DND-41 (cell line): ENCODE measurements at places on chromosomes 4 and X.

- H3K27me3 ChIP-seq = no peaks in the 10 kb centered on the region
- H3K4me3 ChIP-seq = no peak overlapping the region
- no peak overlapping the region for H3K27ac ChIP-seq
- no peak for DNase-seq
- H3K4me1 ChIP-seq = no peaks in the 10 kb centered on the region
Measured at GRCh38 chr4:185833055-185833598, 21.1 kb upstream of the SORBS2 start.

DNA sequence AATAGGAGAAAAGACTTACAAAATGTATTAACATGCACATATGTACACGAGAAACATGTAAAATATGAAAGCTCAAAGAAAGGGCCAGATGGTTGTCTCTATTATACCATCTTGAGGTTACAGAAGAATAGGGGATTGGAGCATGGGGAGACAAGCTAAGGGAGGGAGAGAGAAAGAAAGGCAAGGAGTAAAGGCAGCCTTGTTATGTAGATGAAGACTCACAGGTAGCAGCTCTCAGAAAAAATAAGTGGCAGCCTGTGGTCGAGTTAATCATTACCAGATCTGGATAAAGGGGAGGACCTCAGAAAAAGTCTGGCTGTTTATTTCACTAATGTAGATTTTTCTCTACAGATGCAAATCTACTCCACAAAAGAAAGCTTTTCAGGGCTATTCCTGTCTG is 26.6 kb upstream of the PPP1R2C start:
- H3K27me3 ChIP-seq = no peaks in the 10 kb centered on the region
- no peaks in the 10 kb centered on the region for H3K36me3 ChIP-seq
- no peak overlapping the region for H3K4me3 ChIP-seq
- H3K27ac ChIP-seq = no peak overlapping the region
- no peak for DNase-seq

DNA sequence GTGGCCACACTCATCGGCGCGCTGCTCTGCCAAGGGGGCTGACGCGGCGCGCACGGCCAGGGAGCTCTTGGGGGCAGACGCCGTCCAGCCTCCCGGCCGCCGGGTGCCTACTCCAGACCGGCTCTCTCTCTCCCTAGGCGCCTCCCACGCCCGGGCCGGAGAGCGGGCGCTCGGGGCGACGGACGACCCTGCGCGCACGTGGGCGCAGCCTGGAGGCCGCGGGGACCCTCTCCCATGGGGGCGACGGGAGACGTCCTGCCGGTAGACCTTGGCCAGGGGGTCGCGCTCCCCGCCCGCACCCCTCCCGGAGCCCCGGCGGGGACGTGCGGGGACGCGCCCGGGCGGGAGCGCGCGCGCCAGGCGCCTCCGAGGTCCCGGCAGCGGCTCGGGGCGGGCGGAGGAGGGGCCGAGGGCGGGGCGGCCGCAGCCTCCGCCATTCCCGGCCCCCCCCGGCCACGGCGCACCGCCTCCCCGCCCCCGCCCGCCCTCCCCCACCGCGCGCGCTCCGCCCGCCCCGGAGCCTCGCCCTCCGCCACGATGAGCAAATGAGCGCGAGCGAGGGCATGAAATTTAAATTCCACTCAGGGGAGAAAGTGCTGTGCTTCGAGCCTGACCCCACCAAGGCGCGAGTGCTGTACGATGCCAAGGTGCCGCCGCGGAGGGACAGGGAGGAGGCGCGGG is at the start of gene MSL3:
MSL3 (plus strand) TSS at position 519 of the 681 bp plus-strand sequence; CDS start at position 546, 27 bp downstream.
- H3K27me3 ChIP-seq = peaks cover 8% of the 10 kb centered on the region
- no peak for DNase-seq
- H3K4me1 ChIP-seq = peaks cover 17% of the 10 kb centered on the region
- peak within 1 kb of the TSS; percentile 55 for H3K4me3 ChIP-seq
- peak within 1 kb of the TSS; percentile 72 for H3K27ac ChIP-seq

- H3K4me3 ChIP-seq = no peak within 1 kb of the TSS
- DNase-seq = no peak
- no peak within 1 kb of the TSS for H3K27ac ChIP-seq
Measured at GRCh38 chrX:153780678-153781427, at the start of gene SRPK3. TSS of gene SRPK3 (plus strand) at chrX:153781041. CDS start at chrX:153781087, 46 bp downstream.

DNA sequence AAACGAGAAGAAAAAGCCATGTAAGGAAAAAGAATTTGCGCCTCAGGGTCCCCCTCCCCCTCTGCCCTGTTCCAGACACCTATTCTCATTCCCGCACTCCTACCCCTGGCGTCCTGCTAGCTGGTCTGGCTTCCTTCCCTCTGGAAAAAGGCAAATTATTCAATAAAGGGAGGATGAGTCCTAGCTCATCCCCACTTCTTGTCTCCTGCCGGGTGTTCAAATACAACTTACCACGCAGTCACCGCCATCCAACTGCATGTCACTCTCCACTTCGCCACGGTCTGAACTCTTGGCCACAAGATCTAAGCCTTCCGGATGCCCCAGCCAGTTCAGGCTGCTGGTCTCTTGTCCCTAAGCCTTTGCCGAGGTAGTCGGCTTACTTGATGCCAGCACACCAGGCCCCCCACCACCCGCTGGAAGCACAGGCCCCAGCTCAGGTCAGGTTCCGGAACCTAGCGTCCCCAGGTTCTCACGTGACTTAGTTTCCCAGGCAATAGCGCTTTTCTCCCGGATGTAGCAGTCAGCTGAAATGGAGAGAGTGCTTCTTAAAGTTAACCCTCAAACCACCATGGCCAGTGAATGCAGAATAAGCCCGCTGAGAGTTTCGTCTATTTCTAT is 209.6 kb upstream of the SPIN4 start:
- peak overlapping the region; percentile 85 for H3K4me3 ChIP-seq
- no peaks in the 10 kb centered on the region for H3K36me3 ChIP-seq
- peaks cover 23% of the 10 kb centered on the region; the same call in 1 of the 2 replicates for H3K4me1 ChIP-seq

DNA sequence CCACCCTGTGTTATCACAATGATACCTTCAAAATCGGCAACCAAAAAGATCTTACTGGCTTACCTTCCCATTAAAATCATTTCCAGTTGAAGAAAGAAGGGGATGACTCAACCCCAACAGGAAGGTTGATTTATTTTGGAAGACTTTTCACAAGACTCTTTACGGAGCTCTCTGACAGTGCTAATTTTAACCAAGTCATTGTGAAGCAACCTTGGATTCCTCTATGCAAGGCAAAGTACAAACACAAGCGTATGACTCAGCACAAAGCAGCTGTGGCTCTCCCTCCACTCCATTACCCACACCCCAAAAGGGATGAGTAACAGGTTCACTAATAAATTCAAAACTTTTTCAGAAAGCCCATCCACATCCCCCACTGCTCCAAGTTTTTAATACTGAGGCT is 213.8 kb upstream of the FGF13 start:
- H3K36me3 ChIP-seq = no peaks in the 10 kb centered on the region
- no peak for DNase-seq
- no peaks in the 10 kb centered on the region for H3K27me3 ChIP-seq
- H3K27ac ChIP-seq = no peak overlapping the region
- no peak overlapping the region for H3K4me3 ChIP-seq

DNA sequence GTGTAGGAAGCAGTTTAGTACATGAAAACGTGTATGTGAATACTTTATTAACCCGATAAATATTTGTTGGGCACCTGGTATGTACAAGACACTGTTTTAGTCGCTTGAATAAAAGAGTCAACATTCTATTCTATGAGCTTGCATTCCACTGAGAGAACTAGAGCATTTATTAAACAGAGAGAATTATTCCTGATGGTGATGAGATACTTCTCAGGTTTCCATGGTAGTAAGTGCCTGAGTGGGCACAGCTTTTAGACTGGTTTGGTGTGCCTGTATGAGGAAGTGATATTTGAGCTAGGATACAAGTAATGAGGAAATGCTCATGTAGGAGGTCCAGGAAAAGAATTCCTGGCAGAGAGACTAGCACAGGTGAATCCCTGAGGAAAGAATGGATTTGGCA is 94.2 kb downstream of the ATP10D start:
- no peak overlapping the region for H3K4me3 ChIP-seq
- peaks cover 80% of the 10 kb centered on the region for H3K36me3 ChIP-seq
- no peaks in the 10 kb centered on the region for H3K27me3 ChIP-seq
- no peak for DNase-seq
- H3K4me1 ChIP-seq = no peaks in the 10 kb centered on the region

- H3K27me3 ChIP-seq = no peaks in the 10 kb centered on the region
- peaks cover 19% of the 10 kb centered on the region for H3K4me1 ChIP-seq
- peaks cover 12% of the 10 kb centered on the region; the same call in 1 of the 2 replicates for H3K36me3 ChIP-seq
- DNase-seq = no peak
- no peak overlapping the region for H3K4me3 ChIP-seq
Measured at GRCh38 chr4:133149932-133150471, 908 bp downstream of the PCDH10 start.

GRCh38 chrX:128365492-128365891 is 313.3 kb upstream of the ACTRT1 start:
- no peaks in the 10 kb centered on the region for H3K36me3 ChIP-seq
- DNase-seq = no peak
- H3K27ac ChIP-seq = no peak overlapping the region
- no peaks in the 10 kb centered on the region for H3K4me1 ChIP-seq
- H3K4me3 ChIP-seq = no peak overlapping the region

- DNase-seq = no peak
- H3K4me1 ChIP-seq = no peaks in the 10 kb centered on the region
- no peaks in the 10 kb centered on the region for H3K36me3 ChIP-seq
- H3K4me3 ChIP-seq = no peak overlapping the region
- no peak overlapping the region for H3K27ac ChIP-seq
Measured at GRCh38 chr4:138190452-138190858, 51.7 kb downstream of the SLC7A11 start.

DNA sequence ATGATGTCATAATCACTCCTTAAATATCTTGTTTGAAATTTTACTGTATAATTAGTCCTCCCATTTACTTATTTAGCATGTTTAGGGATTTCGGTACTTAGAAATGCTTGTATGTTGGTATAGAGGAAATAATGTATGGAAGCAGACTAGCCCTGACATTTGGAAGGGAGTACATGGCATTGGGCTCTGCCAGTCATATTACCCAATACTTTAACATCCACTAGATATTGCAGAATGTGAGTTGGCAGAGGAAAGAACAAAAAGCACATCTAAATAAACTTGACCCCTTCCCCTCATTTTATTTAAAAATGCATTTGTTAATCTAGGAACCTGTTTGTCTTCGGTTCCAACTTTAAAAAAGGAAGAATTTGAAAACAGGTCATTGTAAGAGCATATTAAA is 77.8 kb downstream of the RS1 start:
- no peaks in the 10 kb centered on the region for H3K36me3 ChIP-seq
- no peak overlapping the region for H3K4me3 ChIP-seq
- no peaks in the 10 kb centered on the region for H3K27me3 ChIP-seq

DNA sequence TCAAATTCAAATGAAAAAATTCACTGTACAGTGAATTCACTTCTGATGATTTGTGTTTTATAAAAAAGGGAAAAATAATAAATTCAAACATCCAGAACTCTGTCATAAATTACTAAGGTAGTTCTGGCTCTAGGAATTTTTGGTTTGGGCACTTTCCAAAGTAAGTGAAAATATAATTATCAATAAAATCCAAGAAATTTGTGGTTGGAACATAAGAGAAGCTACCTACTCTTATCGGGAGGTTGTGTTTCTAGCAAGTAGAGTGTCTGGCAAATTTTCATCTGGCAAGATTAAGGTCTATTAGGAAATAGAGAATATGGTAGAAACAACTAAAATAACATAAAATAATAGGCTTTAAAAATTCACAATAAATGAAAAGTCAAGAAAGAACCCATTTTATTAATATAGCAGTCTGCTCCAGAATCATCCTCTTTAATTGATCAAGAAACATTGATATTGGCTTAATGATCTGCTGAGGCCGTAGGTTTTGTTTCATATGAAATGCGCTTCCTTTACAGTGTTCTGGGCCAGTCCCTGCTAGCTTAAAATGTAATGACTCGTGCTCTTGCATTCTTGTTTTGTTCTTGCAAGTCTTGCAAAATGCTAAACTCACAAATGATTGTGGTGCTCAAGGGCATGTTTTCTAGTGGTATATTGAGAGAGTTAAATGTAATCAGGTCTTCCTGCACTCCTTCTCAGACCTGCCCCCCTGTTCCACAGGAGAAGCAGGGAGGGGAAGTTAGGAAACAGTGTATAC is 331.4 kb downstream of the RAPGEF2 start:
- H3K27me3 ChIP-seq = no peaks in the 10 kb centered on the region
- DNase-seq = no peak
- H3K27ac ChIP-seq = no peak overlapping the region
- H3K4me3 ChIP-seq = no peak overlapping the region

DNA sequence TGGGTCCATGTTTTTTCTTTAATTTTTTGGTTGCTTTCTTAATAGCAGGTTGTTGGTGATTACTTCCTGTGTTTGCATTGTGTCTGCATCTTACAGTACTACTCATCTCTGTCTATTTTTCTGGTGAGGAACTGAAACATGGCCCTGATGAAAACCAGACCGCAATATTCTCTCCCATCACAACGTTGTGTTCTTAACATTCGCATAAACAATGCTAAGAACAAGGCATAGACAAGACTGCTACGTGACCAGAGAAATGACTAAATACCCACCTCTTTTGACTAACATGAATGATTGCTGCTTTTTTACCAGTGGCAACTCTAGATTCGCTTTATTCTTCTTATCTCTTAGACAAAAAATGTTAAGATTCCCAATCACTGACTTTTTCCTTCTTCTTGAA is 179.1 kb downstream of the GC start:
- no peak overlapping the region for H3K27ac ChIP-seq
- H3K27me3 ChIP-seq = no peaks in the 10 kb centered on the region
- no peak for DNase-seq
- no peaks in the 10 kb centered on the region for H3K4me1 ChIP-seq
- no peak overlapping the region for H3K4me3 ChIP-seq
- H3K36me3 ChIP-seq = no peaks in the 10 kb centered on the region

DNA sequence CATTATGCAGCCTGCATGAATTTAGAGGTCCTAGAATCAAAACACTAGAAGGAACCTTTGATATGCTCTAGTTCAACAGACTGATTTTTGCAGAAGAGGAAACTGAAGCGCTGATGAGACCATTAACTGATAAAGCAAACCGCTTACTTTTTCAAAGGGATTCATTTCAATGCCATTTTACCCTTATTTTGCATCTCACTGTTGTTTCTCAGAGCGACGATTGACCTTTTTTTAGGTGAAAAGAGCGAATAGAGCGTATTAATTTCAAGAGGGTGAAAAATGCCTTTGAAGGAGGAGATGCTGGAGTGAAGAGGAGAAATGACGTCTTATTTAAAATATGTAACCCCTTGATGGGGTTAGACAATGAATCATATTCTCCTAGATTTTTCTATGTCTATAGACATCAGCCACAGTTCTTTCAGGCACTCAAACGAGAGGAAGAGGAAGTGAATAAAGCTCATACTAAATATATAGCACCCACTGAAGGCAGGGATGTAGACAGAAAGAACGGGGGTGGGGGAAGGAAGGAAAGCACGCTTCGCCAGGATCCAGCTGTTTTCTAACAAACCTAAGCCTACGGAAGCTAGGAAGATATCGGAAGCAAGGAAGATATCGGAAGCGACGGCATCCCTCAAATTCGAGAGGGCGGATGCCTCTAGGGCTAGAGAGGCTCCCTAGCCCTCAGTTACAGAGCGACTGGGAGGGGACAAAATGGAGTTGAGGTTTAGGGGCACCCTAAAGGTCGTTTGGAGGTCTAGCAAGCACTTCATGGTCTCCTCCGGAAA is 848 bp downstream of the ACSL4 start:
- no peaks in the 10 kb centered on the region for H3K36me3 ChIP-seq
- DNase-seq = peak; percentile 30
- peak overlapping the region; percentile 93 for H3K4me3 ChIP-seq
- H3K27me3 ChIP-seq = no peaks in the 10 kb centered on the region
- peaks cover 41% of the 10 kb centered on the region for H3K4me1 ChIP-seq

GRCh38 chrX:7065473-7065872 is 82.0 kb upstream of the STS start:
- H3K27me3 ChIP-seq = no peaks in the 10 kb centered on the region
- H3K4me3 ChIP-seq = no peak overlapping the region
- H3K27ac ChIP-seq = peak overlapping the region; percentile 100
- H3K4me1 ChIP-seq = peaks cover 100% of the 10 kb centered on the region
- H3K36me3 ChIP-seq = peaks cover 63% of the 10 kb centered on the region
